ENCODE measurements at places on chromosomes 7 and 10. TPM values are rescaled to one million over a fixed set of nuclear protein-coding genes. Genes with fewer than 3 reads are reported as not detected.

DNA sequence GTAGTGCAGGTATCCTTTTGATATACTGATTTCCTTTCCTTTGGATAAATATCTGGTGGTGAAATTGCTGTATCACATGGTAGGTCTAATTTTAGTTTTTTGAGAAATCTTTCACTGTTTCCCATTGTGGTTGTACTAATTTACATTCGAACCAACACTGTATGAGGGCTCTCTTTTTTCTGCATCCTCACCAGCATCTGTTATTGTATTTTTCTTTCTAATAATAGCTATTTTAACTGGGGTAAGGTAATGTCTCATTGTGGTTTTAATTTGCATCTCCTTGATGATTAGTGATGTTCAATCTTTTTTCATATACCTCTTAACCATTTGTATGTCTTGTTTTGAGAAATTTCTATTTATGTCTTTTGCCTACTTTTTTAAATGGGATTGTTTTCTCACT, 335.4 kb upstream of the MTPN start:
- no peak for DNase-seq

DNA sequence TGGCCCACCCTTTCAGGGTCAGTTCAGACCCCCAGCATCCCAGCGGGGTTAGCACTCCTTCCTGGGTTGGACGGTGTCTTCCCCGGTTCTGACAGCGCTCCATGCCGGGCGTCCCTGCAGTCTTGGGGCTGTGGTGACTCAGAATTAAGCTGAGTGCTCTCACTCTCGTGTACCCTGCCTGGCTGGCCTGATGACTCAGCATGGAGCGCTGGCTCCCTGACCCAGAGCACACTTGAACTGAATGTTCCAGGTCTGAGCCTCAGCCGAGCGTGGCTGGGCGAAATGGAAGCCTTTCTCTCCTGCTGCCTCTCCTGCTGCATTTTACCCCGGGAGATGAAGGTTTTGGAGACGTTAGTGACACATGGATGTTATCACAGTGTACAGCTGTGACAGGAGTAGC, 7.1 kb downstream of the BAG3 start:
- no peak for DNase-seq

DNA sequence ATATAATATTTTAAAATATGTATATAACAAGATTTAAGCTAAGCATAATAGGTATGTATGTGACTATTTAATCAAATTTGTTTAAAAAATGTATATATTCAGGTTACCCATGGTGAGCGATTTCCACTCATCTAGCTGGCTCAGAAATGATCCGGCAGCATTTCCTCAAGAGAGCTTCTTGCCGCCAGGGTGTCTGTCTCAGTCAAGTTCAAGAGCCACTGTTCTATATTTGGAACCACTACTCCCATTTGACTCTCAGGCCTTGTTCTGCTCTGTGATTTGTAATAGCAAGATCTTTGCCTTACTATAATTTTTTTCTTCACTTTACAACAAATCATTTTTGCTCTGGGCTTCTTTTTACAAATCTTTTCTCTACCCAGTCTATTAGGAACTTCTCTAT, 48.7 kb upstream of the CNTNAP2 start:
- DNase-seq = no peak

NRAP gene
- not detected for total RNA-seq

ZCCHC24 gene
- 24.3 TPM for total RNA-seq

TLL2 gene
- total RNA-seq = 2.1 TPM

GRCh38 chr7:7584653-7585052, 18.0 kb downstream of the MIOS start:
- DNase-seq = no peak

GRCh38 chr7:29442146-29442545, 121.5 kb upstream of the PRR15 start:
- no peak for DNase-seq

DNA sequence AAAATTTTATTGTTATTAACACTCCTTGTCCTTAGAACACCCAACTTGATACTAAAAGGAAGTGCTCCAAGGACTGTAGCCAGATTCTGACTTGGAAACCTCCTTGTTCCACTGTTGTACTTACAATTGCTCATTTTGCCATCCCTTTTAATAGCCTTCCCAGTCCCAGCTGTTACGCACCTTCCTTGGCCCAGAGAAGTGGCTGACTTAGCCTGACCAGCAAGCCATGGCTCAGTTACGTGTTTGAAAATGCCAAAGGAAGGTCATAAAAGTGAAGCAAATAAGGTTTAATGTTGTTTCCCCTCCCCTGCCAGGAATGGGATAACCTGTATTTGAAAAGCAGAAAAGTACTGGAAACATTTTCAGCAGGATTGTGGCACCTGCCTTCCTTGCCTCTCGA, 3.7 kb upstream of the ANKRD1 start:
- DNase-seq = no peak

DNA sequence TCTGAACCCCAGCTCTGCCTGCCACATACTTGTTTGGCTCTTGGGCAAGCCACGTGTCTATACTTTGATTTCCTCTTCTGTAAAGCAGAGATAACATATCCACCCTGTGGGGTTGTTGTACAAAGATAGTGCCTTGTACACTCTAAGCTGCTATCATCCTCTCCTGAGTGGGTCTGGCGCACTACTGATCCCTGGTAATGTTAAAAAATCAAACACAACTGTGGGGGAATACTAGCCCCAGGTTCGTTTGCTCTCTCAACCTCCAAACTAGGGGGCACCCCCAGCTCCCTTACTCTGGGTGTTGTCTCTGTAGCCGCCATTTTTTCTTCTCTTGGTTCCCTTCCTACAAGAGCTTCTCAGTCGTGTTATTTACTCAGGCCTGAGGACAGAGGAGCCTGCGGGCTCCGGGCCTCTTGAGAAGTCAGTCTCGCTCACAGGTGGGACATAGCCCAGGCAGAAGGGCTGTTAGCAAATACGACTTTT, 1.0 kb downstream of the POLM start:
- no peak for DNase-seq

GRCh38 chr7:130379921-130380860, at the start of gene CPA1:
TSS of gene CPA1 (plus strand) at chr7:130380494. CDS start at chr7:130380521, 27 bp downstream.
- no peak for DNase-seq

Measured in neural crest cell (in vitro differentiated cells).